Heart left ventricle (tissue), 16 donors: ENCODE measurements at places on chromosomes 5 and 9.
A peak's percentile ranks its signal among the peaks of the same experiment; 100 is the strongest.

GRCh38 chr9:6910032-6910431 lies 152.3 kb downstream of the KDM4C start:
- no peak for DNase-seq

GRCh38 chr5:137995077-137995748 lies 37.7 kb downstream of the FAM13B start:
- DNase-seq, result no peak

- no peak for DNase-seq
These were observed 39.5 kb downstream of the CD180 start for GRCh38 chr5:67156976-67157583.

DNA sequence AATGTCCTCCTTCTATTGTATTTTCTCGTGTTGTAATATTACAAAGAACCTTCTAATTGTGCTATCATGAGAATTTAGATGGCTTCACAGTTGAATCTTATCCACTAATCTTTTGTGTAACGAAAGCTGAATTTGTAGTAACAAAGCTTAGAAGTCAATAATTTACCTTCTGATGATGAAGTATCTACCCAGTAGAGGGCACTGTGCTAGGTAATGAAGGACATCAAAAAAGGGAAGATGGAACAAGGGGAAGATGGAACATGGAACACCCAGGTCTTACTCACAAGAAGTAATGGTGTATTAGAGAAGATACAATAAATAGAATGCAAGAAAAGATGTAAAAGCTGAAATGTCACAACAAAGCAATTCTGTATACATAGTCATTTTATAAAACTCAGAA lies 131.0 kb upstream of the CCNG1 start:
- no peak for DNase-seq

- no peak for DNase-seq
These were observed 189.4 kb downstream of the CCDC192 start for GRCh38 chr5:127892467-127893207.

GRCh38 chr5:72687288-72687687 lies 129.2 kb upstream of the TNPO1 start:
- DNase-seq, result no peak

DNA sequence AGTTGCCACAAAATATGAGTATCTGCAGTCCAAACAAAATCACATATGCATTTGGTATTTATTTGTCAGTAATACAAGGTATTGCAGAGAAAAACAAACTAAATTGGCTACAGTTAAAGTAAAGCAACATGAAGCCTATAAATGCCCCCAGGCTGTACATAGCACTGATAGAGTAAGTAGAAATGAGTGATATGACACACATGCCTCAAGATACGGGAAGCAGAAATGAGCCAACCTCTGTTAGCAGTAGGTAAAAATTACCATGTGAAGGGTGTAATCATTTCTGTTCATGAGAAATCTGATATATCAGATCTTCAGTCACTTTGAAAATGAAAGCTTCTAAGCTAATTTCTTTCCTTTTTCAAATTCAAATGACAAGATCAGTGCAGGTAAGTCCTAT lies 131.1 kb downstream of the CHSY3 start:
- DNase-seq, result no peak

DNA sequence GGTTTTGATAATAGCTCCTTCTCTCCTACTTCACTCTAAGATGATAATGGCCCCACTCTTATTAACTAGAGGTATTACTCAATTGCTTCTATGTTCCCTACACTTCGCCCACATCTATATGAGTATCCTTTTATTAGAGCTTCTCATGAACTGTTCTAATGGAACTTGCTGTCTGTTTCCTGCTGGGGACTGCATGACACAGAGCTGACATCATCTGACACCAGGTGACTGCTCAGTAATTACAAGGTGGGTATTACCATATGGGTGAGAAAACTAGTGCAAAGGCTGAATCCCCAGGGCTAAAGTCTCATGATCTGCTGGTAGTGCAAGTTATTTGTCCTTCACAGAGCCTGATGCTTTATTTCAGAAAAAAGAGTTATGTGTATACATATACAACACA lies 146.2 kb upstream of the PLCXD3 start:
- DNase-seq, result no peak

GRCh38 chr9:19699756-19700155 lies 89.1 kb downstream of the SLC24A2 start:
- DNase-seq, result no peak

DNA sequence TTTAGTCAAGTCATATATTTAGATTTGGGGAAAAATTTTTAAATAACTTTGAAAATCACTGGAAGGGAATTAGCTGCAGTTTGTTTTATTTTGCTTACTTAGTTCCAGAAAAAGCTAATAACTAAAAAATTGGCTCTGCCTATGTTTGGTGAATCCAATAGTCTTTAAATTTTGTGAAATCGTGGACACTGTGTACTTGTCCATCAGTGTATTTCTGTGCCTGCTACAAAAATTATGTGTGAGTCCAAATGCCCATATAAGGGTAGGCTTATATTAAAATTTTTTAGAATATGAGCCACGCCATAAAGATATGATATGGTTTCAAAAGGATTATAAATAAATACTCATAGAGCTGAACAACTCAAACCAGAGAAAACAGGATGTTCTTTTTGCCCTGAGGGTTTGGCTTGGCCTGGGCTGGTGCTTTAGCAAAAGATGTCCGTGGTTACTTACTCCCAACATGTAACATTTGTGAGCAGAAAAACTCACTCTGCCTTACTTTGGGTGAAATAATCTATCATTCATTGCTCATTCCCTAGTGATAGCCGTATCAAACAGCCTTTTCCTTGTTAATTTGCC lies 133.2 kb upstream of the PRLR start:
- DNase-seq, result no peak

GRCh38 chr5:168850683-168851082 lies 271.5 kb upstream of the PANK3 start:
- no peak for DNase-seq

- DNase-seq, result no peak
These were observed 18.5 kb downstream of the TMC1 start for GRCh38 chr9:72539824-72540347.

- no peak for DNase-seq
These were observed 81.0 kb downstream of the DAPK1 start for GRCh38 chr9:87578625-87579024.

- no peak for DNase-seq
These were observed 77.0 kb upstream of the TBC1D2 start for GRCh38 chr9:98332405-98332831.

DNA sequence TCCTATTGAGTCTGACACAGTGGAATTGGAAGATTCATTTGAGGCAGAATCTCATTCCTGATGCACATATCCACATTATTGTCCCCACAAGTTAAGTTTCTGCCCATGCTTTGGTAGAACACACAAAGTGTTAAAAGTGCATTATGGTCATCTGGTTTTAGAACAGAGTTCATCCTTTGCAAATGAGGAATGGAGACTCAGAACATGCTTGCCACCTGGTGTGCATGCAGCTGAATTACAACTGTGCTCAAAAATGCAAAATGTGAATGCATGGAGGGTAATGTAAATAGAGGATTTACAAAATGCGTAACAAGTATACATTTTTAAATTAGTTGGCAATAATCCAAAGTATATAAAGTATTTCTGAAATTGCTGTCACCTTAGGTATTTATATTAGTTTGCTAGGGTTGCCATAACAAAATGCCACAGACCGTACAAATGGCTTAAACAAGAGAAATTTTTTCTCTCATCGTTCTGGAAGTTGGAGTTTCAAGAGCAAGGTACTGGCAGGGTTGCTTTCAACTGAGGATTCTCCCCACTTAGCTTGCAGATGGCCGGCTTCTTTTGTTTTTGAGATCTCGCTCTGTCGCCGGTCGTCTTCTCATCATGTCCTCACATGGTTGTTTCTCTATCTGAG lies 671.1 kb downstream of the TAF11L14 start:
- DNase-seq, result no peak

DNA sequence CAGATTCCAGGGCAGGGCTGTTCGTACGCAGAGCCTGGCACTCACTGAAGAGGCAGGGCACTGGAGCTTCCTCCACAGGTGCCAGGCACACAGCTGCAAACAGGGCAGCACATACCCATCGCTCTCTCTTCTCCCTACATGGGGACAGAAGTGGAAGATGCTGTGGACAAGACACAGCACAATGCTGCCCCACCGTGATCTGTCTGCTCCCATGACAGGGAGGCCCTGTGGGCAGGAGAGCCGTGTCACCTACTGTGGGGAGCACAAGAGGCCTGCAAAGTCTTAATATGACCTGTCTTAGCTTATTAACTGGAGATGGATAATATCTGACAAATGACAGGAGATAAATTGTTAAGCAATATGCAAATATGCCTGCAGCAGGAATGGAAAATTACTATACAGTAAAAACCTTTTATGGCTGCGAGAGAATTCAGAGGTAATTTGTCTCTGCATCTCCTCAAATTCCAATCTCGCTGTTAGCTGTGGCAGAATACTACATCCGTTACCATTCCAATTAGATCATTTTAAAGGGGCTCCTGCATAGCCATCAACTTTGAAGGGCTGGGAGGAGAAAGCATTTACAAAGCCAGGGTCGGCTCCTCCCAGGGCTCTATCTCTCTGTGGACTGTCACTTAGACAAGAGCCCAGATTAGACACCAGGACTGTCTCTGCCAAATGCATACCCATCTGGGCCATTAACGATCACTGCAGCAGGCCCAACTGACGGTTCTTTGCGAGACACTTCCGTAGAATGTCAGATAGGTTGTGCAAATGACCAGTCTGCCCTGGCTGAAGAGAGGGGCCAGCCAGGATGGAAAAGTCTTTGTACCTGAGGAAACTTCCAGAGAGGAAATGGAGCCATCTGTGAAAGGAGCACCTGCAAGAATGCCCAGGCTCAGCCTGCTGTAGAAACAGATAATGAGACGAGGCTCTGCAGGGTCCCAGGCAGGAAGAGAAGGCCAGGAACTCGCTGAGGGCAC lies 90.7 kb upstream of the FSTL4 start:
- DNase-seq, result no peak

GRCh38 chr5:79555418-79555817 lies 41.5 kb upstream of the HOMER1 start:
- DNase-seq, result no peak

GRCh38 chr5:74282490-74282889 lies 358.0 kb downstream of the ENC1 start:
- DNase-seq, result no peak

DNA sequence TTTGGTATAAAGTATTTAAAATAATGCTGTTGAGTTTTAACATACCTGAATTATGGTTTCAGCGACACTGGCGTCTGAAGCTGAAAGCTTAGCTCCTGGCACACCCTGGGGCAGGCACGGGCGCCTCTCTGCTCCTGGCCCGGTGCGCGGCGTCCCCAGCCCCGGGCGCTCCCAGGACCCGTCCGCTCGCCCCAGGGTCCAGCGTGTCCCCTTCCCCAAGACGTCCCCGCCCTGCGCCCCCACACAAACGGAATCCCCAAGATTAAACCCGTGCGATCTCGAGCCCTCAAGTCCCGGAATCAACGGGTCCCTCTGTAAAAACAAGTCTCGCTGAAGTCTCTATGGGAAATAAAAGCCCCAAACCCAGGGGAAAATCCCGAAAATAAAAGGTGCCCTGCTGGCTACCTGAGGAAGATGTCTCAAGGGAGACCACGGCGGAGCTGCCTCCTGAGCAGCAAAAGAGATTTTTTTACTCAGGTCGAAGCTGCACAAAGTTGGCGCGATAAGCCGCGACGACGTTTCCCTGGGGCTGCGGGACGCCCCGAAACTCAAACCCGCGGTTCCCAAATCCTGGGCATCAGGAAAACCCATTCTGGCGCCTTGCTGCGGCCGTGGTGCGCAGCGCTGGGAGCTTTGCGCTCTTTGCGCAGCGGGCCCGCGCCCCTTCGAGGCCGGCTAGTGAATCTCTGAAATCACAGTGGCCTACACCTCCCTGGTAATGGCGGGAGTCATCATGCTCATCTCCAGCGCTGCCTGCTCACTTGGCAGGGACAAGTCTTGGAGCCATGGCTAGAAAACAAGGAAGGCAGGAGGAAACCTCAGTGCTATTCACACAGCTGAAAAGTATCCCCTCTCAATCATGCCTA lies 6.3 kb upstream of the IFNA8 start:
- no peak for DNase-seq

DNA sequence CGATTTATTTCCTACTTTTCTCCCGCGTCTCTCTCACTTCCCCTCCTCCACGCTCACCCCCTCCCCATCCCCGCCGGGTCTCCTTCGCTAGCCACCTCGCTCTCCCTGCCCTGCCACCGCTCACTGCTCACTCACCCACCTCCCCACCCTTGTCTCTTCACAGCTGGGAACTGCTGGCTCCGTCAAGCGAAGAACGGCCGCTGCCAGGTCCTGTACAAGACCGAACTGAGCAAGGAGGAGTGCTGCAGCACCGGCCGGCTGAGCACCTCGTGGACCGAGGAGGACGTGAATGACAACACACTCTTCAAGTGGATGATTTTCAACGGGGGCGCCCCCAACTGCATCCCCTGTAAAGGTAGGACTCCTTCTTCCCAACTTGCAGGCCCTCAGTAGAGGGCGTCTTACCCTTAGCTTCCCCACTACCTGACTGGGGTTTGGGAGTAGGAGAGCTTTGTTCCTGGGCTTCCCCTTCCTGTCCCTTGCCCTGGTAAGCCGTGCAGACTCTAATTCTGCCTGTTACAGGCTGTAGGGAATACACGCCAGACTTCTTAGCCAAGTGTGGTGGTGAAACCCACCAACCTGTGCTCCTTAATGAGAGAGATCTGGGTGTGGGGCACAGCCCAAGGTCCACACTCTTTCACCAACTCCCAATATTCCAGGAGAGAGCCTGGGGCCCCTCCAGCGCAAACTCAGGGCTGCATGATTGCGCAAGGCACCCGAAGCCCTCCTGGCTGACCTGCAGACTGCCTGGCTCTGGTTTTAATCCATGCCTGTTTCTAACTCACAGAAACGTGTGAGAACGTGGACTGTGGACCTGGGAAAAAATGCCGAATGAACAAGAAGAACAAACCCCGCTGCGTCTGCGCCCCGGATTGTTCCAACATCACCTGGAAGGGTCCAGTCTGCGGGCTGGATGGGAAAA lies 2.5 kb downstream of the FST start:
- DNase-seq, result peak; percentile 43

GRCh38 chr9:125513303-125513667 lies 193.7 kb downstream of the MAPKAP1 start:
- DNase-seq, result no peak

DNA sequence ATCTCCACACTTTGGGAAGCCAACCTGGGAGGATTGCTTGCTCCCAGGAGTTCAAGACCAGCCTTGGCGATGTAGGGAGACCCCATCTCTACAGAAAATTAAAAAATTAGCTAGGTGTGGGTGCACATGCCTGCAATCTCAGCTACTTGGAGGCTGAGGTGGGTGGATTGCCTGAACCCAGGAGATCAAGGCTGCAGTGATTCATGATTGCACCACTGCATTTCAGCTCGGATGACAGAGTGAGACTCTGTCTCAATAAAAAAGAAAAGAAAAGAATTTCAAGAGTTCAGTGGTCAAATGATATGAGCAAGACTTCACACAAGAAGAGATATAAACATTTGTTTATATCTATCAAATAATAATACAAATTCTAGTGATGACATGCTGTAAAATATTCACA lies 23.0 kb upstream of the MTAP start:
- DNase-seq, result no peak
